ENCODE measurements at places on chromosomes 1 and 21. TPM values are rescaled to one million over a fixed set of nuclear protein-coding genes. Genes with fewer than 3 reads are reported as not detected.
A peak's percentile ranks its signal among the peaks of the same experiment; 100 is the strongest.

GRCh38 chr1:197632651-197633050 is 142.6 kb downstream of the DENND1B start:
- no peaks in the 10 kb centered on the region for H3K27me3 ChIP-seq
- no peak overlapping the region for H3K4me3 ChIP-seq
- H3K27ac ChIP-seq: no peak overlapping the region
- no peaks in the 10 kb centered on the region for H3K4me1 ChIP-seq
- no peaks in the 10 kb centered on the region for H3K36me3 ChIP-seq
- DNase-seq: no peak

- no peaks in the 10 kb centered on the region for H3K36me3 ChIP-seq
- H3K4me1 ChIP-seq: no peaks in the 10 kb centered on the region
- no peak overlapping the region for H3K4me3 ChIP-seq
- DNase-seq: no peak
- H3K27me3 ChIP-seq: peaks cover 33% of the 10 kb centered on the region
These were observed 77.6 kb downstream of the PLXNA2 start for GRCh38 chr1:208166340-208167138.

- DNase-seq: no peak
- no peaks in the 10 kb centered on the region for H3K4me1 ChIP-seq
- no peaks in the 10 kb centered on the region for H3K36me3 ChIP-seq
- no peaks in the 10 kb centered on the region for H3K27me3 ChIP-seq
- no peak overlapping the region for H3K4me3 ChIP-seq
These were observed 286.0 kb downstream of the NFIA start for GRCh38 chr1:61368366-61368765.

- no peaks in the 10 kb centered on the region for H3K36me3 ChIP-seq
- no peak overlapping the region for H3K4me3 ChIP-seq
- no peak overlapping the region for H3K27ac ChIP-seq
- H3K4me1 ChIP-seq: no peaks in the 10 kb centered on the region
These were observed 107.7 kb downstream of the MAB21L3 start for GRCh38 chr1:116218922-116219321.

DNA sequence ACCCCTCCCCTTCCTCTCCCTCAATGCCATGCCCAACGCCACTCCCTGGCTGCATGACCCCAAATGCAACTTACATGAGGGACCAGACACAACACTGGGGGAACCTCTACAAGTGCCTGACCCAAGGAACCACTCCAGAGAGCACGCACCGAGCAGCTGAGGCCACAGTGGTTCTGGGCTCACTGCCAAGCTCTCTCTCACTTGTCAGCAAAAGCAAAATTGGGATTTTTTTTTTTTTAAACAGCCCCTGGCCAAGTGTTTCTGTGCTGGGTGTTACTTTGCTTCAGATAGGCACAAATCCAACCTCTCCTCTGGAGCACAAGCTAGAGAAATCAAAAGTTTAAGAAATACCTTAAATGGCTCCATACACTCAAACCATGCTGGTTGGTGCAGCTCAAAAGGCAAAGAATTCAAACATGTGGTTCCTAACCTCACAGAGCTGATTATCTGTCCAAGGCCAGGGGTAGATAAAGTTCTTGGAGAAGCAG is 363.0 kb downstream of the SETD4 start:
- H3K4me1 ChIP-seq: no peaks in the 10 kb centered on the region
- H3K4me3 ChIP-seq: no peak overlapping the region
- no peak overlapping the region for H3K27ac ChIP-seq
- no peaks in the 10 kb centered on the region for H3K36me3 ChIP-seq

DNA sequence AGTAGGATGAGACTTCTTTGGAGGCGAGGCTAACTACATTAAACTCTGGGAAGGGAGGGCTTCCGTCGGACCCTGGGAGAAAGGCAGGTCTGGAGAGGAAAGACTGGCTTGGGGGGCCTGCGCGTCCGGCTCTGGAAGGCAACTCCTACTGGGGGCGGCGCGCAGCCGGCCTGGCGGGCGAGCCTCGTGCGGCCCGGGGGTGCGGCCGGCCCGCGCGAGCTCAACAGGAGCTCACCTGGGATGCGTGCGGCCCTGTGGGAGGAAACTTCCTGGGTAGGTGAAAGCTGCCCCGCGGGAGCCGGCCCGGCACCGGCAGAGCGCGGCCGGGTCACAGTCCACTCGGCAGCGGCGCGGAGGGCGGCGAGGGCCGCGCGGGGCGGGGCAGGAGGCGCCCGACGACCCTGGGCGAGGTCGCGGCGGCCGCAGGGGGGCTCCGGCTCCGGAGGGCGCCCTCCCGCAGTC is 449 bp downstream of the EPS15 start:
- H3K27ac ChIP-seq: peak overlapping the region; percentile 73
- DNase-seq: no peak
- peak overlapping the region; percentile 65 for H3K4me3 ChIP-seq
- H3K4me1 ChIP-seq: peaks cover 9% of the 10 kb centered on the region
- H3K27me3 ChIP-seq: no peaks in the 10 kb centered on the region

DNA sequence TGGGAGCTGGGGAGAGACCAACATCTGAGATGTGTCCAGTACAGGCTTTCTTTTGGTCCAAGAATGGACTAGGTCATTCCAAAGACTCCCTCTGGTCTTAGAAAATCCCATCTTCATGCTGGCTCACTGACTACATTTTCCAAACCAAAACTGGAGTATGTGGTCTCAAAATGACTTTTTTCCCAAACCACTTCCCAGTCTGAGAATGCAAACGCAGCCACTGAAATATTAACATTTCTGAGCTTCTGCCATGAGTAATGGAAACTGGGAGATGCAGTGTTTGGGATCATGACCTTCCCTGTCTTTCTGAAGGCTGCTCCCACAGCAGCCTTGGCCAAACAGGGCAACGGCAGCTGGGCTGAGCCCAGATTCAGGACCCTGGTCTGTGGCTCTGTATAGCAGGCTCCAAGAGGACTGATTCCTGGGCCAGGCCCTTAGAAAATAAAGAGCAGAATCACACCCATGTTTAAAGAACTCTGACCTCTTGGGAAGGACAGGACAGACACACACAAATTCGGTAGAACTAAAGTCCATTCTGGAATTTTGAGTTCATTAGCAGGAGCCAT is 62.1 kb upstream of the CNTN2 start:
- H3K36me3 ChIP-seq: no peaks in the 10 kb centered on the region
- H3K27ac ChIP-seq: no peak overlapping the region
- peaks cover 5% of the 10 kb centered on the region for H3K4me1 ChIP-seq
- DNase-seq: no peak
- no peak overlapping the region for H3K4me3 ChIP-seq
- H3K27me3 ChIP-seq: peaks cover 59% of the 10 kb centered on the region

- DNase-seq: no peak
- no peaks in the 10 kb centered on the region for H3K27me3 ChIP-seq
- no peak overlapping the region for H3K4me3 ChIP-seq
These were observed 4.8 kb downstream of the KRTAP21-3 start for GRCh38 chr21:30713766-30714165.

CXADR gene
- total RNA-seq: 0.35 TPM

TNFRSF8 gene
- not detected for total RNA-seq

TRIM67 gene
- total RNA-seq: not detected

FCRL3 gene
- 9.3 TPM for total RNA-seq

PIGR gene
- total RNA-seq: 3.2 TPM

GJA8 gene
- total RNA-seq: not detected

All from T-cell (primary cell).